ENCODE measurements at places on chromosomes 6 and 20.

- DNase-seq = no peak
Observed at GRCh38 chr6:34549804-34550202, 6.3 kb downstream of the SPDEF start.

- no peak for DNase-seq
Observed at GRCh38 chr6:132730560-132730959, 16.7 kb upstream of the VNN1 start.

DNA sequence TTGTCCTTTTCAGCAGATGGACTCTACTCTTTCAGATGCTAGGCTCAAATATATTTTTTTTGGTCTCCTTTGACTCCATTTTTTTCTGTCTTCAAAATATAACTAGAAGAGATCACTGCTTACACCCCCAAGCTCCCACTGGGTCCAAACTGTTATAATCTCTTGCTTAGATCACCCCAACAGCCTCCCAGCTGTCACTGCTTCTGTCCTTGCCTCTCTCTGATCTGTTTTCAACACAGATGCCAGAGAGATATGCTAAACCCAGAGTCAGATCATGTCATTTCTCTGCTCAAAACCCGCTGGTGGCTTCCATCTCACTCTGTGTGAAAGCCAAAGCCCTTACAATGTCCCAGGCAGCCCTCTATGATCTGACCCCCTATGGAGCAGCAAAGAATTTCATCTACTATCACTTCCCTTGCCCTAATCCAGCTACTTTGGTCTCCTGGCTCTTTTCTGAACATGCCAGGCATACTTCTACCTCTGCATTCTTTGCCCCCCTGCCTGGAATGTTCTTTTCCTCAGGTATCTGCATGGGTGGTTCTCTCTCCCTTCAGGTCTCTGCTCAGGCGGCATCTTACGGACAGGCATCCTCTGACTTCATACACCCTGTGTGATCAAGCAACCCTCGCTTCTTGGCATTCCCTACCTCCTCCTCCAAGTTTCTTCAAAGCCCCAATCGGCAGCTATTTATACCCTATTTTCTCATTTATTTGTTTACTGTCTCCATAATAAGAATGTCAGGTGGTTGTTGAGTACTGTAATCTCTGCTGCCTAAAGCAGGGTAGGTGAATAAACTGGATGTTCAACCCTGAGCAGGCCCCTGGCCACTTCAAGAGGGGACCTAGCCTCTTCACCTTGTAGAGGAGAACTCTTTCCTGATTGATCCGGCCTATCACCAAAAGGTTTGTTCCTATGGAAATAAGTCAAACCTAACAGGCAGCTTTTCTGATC lies 43.6 kb upstream of the SLC4A11 start:
- DNase-seq = no peak

DNA sequence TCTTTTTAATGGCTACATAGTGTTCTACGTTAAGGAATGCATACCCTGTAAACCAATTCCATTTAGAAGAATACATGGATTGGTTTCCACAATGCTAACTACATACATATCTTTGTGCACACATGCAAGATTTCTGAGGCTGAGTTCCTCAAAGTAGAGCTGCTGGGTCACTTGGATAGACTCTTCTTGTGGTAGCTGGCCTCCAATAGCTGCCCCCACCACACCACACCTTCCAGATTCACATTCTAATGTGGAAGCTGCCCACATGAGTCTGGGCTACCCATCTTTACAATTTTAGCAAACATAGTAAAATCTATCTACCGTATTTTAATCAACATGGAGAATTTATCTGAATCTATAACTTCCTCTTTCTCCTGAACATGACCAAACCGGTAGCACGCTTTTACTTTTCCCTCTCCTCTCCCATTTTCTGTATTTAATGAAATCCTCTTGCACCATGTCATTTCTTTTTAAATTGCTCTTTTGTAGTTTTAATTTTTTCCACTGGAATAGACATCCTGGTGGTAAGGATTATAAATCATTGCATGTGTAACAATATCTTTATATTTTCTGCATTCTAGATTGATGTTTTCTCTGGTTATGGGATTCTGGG lies 74.7 kb upstream of the CITED2 start:
- DNase-seq = no peak

DNA sequence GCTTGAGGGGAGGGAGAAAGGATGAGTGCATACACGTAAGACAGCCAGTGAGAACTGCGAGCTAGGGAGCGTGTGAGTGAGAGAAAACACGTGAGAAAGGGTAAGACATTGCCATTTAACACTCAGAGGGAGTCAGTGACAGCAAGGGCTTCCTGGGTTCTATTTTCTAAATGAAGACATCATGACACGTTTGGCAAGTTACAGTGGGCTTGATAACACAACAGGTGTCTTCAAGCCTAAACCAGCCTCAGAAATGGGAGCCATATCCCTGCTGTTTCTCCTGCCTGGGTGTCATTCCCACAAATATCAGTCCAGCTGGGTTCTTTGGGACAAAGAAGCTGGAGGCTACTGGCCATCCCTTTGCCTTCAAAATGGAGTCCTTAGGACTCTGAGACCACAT lies 16.9 kb upstream of the MOCS1 start:
- no peak for DNase-seq

- DNase-seq = no peak
Observed at GRCh38 chr20:1945660-1946059, 48.2 kb downstream of the PDYN start.
